ENCODE measurements at places on chromosomes 16 and 17. TPM values are rescaled to one million over a fixed set of nuclear protein-coding genes. Genes with fewer than 3 reads are reported as not detected.

The SPAG7 gene
- total RNA-seq = 53.9 TPM

The RMI2 gene
- 5.3 TPM for total RNA-seq

The PTGES3L gene
- 0.16 TPM for total RNA-seq

The INCA1 gene
- total RNA-seq = 0.25 TPM

The CES5A gene
- not detected for total RNA-seq

The HOXB5 gene
- 0.25 TPM for total RNA-seq

The PIK3R6 gene
- not detected for total RNA-seq

The NPW gene
- total RNA-seq = not detected

The TNFRSF17 gene
- not detected for total RNA-seq

The ASPHD1 gene
- total RNA-seq = 0.63 TPM
